ENCODE measurements at places on chromosomes 5 and 9.

GRCh38 chr9:107216329-107216728 is 66.8 kb upstream of the RAD23B start:
- H3K36me3 ChIP-seq = no peaks in the 10 kb centered on the region
- no peak overlapping the region for H3K4me3 ChIP-seq
- H3K27me3 ChIP-seq = no peaks in the 10 kb centered on the region
- H3K4me1 ChIP-seq = no peaks in the 10 kb centered on the region
- DNase-seq = no peak

GRCh38 chr9:137009217-137009616 is 12.8 kb upstream of the CLIC3 start:
- H3K4me1 ChIP-seq = no peaks in the 10 kb centered on the region
- no peaks in the 10 kb centered on the region for H3K27me3 ChIP-seq
- peaks cover 7% of the 10 kb centered on the region for H3K36me3 ChIP-seq
- H3K4me3 ChIP-seq = no peak overlapping the region

DNA sequence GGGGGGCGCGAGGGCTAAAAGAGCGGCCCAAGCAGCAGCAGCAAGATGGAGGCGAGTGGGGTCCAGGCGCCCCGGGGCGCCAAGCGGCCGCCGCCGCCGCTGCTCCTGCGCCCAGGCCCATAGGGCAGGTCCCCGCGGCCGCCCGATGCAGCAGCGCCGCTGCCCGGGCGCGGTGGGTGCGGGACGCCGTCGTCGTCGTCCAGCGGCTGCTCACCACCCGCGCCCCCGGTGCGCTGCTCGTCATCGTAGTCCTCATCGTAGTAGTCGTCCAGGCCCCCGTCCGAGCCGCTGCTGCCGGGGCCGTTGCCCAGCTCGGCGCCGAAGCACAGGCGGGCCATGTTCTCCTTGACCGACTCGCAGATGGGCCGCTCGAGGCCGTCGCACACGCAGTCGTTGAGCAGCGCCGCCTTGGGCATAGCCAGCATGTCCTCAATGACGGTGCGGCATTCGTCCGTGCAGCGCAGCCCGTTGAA is 1.5 kb downstream of the GAS1 start:
- H3K36me3 ChIP-seq = no peaks in the 10 kb centered on the region
- H3K4me3 ChIP-seq = peak overlapping the region; percentile 83
- DNase-seq = peak; percentile 22
- no peaks in the 10 kb centered on the region for H3K27me3 ChIP-seq

DNA sequence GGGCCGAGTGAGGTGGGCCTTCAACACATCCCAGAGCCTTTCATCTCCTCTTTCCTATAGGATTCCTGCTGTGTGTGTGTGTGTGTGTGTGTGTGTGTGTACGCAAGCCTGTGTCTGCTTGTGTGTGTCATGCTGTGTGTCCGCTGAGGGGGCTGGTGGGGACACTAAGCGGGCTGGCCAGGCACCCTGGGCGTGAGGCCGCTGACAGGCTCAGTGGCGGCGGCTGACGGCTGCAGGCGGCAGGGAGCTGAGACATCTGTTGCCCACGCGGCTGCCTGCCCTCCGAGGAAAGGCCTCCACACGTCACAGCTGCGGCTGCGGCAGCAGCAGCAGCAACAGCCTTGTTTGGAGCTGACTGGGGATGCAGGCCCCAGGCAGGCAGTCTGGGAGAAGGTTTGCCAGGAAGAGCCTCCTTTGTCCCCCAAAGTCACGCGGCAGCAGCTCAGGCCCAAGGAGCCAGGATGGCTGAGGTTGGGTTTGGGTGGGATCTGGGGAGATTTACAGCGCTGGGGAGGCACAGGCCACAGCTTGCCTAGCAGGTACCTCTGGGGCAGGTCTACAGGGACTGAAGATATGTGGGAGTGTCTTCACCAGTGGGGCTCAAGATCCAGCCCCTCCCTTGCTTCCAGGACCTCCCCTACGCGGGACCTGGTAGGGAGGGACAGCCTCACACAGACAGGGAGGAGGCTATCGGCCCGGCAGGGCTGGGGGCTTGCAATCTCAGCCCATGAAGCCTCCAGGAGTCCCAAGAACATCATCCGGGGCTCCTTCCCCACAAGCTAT is 1.8 kb downstream of the PDLIM4 start:
- peak overlapping the region; percentile 95 for H3K27ac ChIP-seq
- no peaks in the 10 kb centered on the region for H3K27me3 ChIP-seq
- peak; percentile 89 for DNase-seq
- H3K4me1 ChIP-seq = peaks cover 91% of the 10 kb centered on the region

- no peaks in the 10 kb centered on the region for H3K4me1 ChIP-seq
- no peak overlapping the region for H3K4me3 ChIP-seq
- no peak overlapping the region for H3K27ac ChIP-seq
Observed at GRCh38 chr5:34998058-34998789, 49.5 kb downstream of the AGXT2 start.

GRCh38 chr9:129525656-129526196 is 95.2 kb downstream of the C9orf50 start:
- no peaks in the 10 kb centered on the region for H3K27me3 ChIP-seq
- DNase-seq = no peak

- H3K4me3 ChIP-seq = no peak overlapping the region
- peaks cover 14% of the 10 kb centered on the region for H3K36me3 ChIP-seq
- no peaks in the 10 kb centered on the region for H3K27me3 ChIP-seq
- H3K27ac ChIP-seq = no peak overlapping the region
- DNase-seq = no peak
- peaks cover 4% of the 10 kb centered on the region for H3K4me1 ChIP-seq
Observed at GRCh38 chr5:40688996-40689395, 9.3 kb downstream of the PTGER4 start.

- peak; percentile 58 for DNase-seq
- H3K36me3 ChIP-seq = no peaks in the 10 kb centered on the region
- no peaks in the 10 kb centered on the region for H3K27me3 ChIP-seq
- H3K4me3 ChIP-seq = no peak overlapping the region
- H3K4me1 ChIP-seq = no peaks in the 10 kb centered on the region
Observed at GRCh38 chr9:36101916-36102741, 34.4 kb upstream of the GLIPR2 start.

GRCh38 chr9:38527503-38527902 is 92.9 kb downstream of the ANKRD18A start:
- no peak overlapping the region for H3K4me3 ChIP-seq
- H3K27ac ChIP-seq = no peak overlapping the region
- H3K36me3 ChIP-seq = no peaks in the 10 kb centered on the region
- peaks cover 6% of the 10 kb centered on the region for H3K27me3 ChIP-seq
- H3K4me1 ChIP-seq = no peaks in the 10 kb centered on the region

DNA sequence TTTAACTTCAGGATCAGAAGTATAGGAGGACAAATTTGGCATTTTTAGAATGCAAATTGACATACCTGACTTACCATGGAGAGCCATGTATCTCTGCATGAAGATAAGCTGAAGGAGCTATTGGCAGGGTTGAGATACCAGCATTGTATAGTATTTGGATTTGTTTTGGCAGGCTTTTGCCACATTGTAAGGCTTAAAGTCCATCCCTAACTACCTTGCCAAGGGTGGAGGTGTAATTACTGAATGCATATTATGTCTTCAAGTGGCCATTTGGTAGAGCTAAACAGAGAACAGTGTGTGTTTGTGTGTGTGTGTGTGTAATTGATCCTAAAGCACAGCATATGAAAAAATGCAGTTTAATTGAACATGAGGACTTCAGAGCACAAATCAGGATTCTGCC is 324.7 kb downstream of the FAM170A start:
- H3K27me3 ChIP-seq = no peaks in the 10 kb centered on the region
- H3K4me3 ChIP-seq = no peak overlapping the region
- no peaks in the 10 kb centered on the region for H3K4me1 ChIP-seq
- no peak overlapping the region for H3K27ac ChIP-seq

DNA sequence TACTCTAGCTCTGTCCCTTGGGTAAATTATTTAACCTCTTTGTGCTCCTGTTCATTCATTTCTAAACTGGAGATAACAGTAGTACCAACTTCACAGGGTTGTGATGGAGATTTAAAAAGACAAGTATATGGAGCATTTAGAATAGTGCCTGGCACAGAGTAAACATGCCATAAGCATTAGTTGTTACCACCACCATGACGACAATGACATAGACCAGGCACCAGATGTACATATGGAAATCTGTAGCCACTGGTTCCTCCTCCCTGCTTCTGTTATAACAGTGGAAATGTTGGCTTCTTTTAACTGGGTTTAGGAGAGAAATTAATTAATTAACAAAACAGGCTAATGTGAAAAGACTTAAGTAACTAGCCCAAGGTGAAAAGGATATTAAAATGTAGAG is 217.5 kb downstream of the DENND1A start:
- H3K36me3 ChIP-seq = no peaks in the 10 kb centered on the region
- no peak for DNase-seq
- no peak overlapping the region for H3K4me3 ChIP-seq

DNA sequence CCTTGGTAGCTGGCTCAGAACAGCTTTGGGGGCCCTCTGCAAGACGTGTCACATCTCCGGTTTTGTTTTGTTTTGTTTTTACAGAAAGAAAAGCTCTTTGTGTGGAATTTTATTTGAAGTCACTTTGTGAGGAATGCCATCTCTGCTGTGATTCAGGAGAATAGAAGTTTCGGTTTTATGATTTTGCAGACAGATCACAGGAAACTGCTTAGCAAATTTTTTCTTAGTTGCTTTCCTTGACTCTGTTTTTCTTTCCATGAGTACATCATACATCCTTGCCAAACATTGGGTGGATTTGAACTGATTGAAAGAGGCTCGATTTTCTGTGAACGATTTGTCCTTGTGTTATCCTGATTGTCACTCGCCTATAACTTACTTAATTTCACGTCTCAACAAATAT is 5.1 kb downstream of the SEMA5A start:
- H3K4me3 ChIP-seq = no peak overlapping the region
- H3K36me3 ChIP-seq = no peaks in the 10 kb centered on the region
- DNase-seq = no peak

- H3K27ac ChIP-seq = no peak overlapping the region
- no peaks in the 10 kb centered on the region for H3K4me1 ChIP-seq
- DNase-seq = no peak
- H3K36me3 ChIP-seq = no peaks in the 10 kb centered on the region
Observed at GRCh38 chr9:108845947-108846346, 9.8 kb downstream of the ACTL7B start.

DNA sequence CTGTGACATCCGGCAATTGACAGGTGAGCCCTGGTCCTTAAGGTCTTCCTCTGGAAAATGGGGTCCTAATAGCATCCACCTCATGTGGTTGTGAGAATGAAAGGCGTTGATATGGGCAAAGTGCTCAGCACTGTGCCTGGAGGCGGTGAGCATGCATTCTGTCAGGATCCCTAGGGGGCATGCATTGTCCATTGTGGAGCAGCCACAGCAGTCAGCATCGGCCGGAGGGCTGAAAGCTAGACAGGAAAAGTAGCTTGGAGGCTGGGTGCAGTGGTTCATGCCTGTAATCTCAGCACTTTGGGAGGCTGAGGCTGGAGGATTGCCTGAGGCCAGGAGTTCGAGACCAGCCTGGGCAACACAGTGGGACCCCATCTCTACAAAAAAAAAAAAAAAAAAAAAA is 122.2 kb downstream of the LHX2 start:
- no peak overlapping the region for H3K4me3 ChIP-seq
- H3K36me3 ChIP-seq = no peaks in the 10 kb centered on the region
- no peak overlapping the region for H3K27ac ChIP-seq
- peak; percentile 47 for DNase-seq
- no peaks in the 10 kb centered on the region for H3K27me3 ChIP-seq
- H3K4me1 ChIP-seq = peaks cover 13% of the 10 kb centered on the region

- no peaks in the 10 kb centered on the region for H3K27me3 ChIP-seq
Observed at GRCh38 chr5:83925321-83925954, 204.8 kb upstream of the HAPLN1 start.

DNA sequence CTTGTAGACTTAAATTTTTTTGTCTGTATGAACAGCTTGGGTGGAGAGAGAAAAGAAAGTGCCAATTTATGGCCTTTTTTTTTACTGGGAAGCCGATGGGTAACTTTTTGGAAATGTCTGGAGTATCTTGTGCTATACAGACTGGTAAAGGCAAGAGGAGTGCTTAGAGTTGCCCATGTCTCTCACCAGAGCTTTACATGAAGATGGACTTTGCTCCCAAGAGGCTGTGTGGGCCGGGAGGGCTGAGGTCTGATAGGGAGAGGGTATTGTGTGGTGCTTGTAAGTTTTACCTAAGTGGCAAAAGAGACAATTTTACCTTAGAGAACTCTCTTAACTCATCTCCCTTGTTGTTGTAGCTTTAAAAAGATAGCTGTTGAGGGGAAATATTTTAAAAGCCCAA is 203.2 kb downstream of the SEMA6A start:
- H3K4me3 ChIP-seq = no peak overlapping the region
- H3K4me1 ChIP-seq = peaks cover 4% of the 10 kb centered on the region
- DNase-seq = no peak
- no peaks in the 10 kb centered on the region for H3K36me3 ChIP-seq

Data from tibial artery (tissue), 4 donors.